ENCODE measurements at places on chromosomes 1 and 21.

DNA sequence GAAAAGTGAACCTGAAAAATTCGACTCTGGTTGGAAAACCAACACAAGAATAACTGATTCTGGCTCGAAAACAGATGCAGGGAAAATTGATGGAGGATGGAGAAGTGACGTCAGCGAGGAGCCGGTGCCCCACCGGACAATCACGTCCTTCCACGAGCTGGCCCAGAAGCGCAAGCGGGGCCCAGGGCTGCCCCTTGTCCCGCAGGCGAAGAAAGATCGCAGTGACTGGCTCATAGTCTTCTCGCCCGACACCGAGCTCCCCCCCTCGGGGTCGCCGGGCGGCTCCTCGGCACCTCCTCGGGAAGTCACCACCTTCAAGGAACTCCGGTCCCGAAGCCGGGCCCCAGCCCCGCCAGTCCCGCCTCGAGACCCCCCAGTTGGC lies 1.9 kb downstream of the RUSC1 start:
- no peak for DNase-seq

GRCh38 chr1:226320930-226321329 lies 12.0 kb upstream of the LIN9 start:
- no peak for DNase-seq

DNA sequence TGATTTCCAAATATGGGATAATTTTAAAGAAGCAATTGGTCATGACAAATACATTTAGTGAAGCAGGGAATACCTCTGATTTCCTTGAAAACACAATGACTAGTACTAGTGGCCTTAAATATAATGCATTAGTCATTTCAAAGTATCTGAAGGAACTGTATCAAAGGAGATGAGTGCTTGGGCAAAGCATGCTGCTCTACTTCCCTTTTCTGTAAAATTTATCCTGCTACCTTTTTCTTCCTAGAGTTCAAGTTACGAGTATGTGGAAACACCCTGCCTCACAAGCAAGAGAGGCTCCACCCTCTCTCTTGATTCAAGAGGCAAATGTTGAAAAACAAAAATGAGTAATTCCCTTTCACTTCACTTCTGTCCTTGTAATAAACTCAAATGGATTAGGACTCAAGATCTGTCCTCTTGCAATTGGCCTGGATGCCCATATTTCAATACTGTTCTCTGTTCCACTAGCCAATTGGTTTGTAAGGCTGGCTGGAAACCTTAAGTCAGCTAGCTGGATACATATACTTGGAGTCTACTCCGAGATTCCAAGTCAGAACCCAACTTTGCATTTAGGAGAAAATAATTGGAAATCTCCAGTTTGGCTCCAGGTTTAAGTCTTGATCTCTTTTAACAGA lies 92.5 kb downstream of the CDC42BPA start:
- DNase-seq, result peak; percentile 71

GRCh38 chr1:190475421-190476141 lies 2.1 kb downstream of the BRINP3 start:
- no peak for DNase-seq

- DNase-seq, result no peak
Measured at GRCh38 chr1:190029441-190029840, 448.2 kb downstream of the BRINP3 start.

GRCh38 chr1:224433041-224433691 lies 1.4 kb downstream of the WDR26 start:
- no peak for DNase-seq

- DNase-seq, result peak; percentile 3
Measured at GRCh38 chr1:213050745-213051126, 305 bp upstream of the RPS6KC1 start.

DNA sequence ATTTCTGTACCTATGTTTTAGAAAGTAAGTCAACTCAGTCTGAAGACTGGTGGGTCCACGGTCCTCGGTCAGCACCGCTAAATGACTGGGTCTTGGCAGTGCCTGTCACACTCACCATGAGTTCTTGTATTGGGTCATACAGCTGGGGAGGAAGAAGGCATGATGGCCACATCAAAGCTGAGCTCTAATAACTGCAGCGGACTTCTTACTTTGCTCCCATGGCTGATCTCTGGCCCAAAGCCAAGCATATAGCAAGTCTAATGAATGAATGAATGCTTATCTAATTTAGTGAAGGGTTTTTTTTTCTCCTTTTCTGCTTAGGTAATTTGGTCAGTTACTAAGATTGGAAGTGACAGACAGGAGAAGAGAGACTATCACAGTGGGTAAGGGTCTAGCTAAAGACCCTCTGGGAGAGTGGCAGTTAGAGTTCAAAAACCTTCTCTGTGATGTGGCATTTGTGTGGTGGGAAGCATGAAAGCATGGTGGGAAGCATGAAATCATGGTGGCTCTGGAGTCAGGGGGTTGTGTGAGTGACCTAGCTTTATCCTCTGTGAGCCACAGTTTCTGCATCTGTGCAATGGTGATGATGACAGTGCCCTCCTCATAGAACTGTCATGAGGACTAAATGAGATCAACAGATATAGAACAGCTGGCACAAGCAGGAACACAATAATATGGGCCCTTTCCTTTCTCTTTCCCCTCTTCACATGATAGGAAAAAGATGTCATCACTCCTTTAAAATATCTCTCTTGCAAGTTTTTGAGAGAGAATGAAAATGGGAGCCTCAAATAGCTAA lies 78.9 kb upstream of the JAK1 start:
- no peak for DNase-seq

DNA sequence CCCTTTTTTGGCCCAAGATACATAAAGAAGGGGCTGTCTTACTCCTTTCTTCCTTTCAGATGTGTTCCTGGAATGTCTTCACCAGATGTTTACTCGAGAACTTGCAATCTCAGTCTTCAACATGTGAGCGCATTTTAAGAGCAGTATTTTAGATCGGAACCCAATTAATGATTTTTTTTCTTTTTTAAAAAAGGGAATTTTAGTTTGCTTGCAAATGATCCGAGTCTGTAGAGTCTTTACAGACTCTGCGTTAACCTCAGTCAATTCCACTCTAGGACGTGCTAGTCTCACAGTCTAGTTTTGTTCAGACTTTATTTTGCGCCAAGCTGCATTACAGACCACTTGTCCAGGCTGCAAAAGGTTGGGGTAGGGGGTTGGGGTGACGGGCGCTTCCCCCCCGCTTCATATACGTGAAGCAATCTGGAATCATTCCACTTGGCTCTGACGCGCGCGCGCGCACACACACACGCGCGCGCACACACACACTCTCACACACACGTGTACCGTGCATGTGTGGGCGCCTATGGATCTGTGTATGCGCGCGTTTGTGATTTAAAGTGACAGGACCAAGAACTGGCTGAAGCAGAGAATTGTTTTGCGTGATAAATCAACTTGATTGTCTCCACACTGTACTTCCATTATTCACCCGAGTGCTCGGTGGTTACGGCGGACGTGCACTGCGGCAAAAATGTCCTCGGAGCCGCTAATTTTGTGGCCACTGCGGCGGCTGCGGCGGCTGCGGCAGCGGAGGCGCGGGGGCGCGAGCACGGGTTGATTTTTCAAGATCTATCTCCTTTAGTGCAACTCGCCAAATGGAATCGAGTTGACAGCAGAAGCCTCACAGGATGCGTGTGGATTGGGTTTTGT lies 25.6 kb upstream of the NFIA start:
- peak; percentile 49 for DNase-seq

GRCh38 chr1:201072922-201073321 lies 39.3 kb downstream of the CACNA1S start:
- no peak for DNase-seq

DNA sequence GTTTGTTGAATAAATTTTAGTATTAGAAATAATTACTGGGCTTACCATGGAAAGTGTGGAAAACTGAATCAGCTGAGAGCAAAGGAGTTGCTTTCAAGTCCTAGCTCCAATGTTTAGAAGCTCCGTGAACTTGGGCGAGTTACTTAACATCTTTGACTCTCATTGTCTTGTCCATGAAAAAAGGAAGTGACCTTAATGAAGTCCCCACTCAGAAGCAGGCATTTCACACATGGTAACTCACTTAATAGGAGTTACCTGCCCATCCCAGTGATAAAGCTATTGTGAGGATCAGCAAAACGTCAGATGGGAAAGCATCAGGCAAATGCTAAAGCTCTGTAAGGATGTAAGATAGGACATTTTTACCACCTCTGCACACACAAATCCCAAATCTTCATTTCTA lies 34.0 kb upstream of the GADD45A start:
- DNase-seq, result no peak
